Hematopoietic multipotent progenitor cell treated with erythropoietin and hydrocortisone succinate and interleukin-3 and kit ligand, for 4 days (in vitro differentiated cells): ENCODE measurements at places on chromosomes 1 and 21.

GRCh38 chr1:39575191-39576015 is 1.2 kb downstream of the PABPC4 start:
- peak; percentile 81 for DNase-seq

DNA sequence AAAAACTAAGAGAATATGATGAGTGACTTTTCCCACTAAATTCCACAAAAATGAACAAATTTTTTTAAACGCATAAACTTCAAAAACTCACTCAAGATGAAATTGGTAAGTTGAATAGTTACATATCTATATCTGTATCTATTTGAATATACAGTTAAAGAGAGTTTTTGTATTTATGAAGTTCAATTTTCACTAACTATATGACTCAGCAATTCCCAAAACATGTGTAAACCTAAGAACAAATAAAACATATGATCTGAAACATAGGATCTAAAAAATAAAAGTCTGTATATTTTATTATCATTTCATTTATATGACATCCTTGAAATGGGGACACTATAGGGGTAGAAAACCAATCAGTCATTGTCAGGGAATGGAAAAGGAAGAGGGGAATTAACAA is 105.7 kb upstream of the SNX7 start:
- DNase-seq = no peak

DNA sequence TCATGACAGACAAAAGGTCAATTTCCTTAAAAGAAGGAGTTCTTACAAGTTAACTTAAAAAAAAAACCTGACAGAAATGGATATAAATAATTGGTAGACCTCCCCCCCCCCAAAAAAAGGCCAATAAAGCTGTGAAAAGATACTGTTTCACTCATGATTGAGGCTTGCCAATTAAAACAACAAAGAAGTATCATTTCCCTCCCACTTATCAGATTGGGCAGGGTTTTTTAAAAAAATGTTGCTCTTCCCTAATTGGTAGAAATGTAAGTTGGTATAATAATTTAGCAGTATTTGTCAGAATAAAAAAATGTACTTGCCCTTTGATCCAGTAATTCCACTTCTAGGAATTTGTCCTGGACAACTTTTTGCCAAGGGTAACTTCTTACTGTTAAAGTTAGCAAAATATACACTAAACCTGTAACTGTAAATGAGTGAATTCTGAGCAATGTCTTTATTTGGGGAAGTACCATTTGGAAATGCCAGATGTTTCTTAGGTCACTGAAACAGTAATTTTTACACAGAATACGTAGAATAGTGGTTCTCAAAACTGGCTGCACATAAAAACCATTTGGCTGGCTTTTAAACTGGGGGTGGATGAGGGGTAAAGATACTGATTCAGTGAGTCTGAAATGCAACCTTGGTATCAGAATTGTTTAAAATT is 17.5 kb downstream of the RNF2 start:
- DNase-seq = peak; percentile 52

DNA sequence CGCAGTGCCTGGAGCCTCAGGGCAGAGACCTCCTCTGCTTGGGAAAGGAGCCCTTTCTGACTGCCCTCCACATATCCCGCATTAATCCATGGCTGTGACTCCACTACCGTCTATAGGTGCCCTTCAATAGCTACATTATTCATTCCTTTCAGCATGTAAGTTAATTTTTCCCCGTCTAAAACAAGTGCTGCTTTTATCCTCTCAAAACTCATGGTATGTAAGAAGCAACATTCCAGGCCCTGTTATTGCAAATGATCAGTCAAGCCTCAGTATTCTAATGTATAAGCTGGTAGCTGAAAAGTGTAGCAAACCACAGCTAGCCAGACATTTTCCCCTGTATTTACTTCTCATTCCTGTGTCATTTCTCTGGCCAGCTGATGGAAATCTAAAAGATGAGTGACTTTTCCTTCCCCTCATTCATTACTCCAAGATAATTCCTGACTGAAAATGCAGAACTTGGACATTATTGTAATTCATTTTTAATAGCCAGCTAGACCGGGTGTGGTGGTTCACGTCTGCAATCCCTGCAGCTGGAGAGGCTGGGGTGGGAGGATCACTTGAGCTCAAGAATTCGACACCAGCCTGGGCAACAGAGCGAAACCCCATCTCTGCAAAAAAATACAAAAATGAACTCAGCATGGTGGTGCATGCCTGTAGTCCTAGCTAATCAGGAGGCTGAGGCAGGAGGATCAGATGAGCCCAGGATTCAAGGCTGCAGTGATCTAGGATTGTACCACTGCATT is 88.5 kb upstream of the SOD1 start:
- DNase-seq = no peak

DNA sequence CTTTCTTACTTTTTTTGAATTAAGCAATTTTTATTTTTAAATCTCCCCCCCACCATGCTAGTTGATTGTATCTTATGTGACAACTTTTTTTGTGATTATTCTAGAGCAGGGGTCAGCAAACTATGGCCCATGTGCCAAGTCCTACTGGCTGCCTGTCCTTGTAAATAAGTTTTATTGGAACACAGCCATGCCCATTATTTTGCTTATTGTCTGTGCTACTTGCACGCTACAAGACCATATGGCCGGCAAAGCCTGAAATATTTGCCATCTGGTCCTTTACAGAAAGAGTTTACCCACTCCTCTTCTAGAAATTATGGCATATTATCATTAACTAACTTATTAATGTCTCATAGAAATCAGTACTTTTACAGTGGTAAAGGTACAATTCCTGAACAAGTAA is 51.7 kb downstream of the AK5 start:
- no peak for DNase-seq

DNA sequence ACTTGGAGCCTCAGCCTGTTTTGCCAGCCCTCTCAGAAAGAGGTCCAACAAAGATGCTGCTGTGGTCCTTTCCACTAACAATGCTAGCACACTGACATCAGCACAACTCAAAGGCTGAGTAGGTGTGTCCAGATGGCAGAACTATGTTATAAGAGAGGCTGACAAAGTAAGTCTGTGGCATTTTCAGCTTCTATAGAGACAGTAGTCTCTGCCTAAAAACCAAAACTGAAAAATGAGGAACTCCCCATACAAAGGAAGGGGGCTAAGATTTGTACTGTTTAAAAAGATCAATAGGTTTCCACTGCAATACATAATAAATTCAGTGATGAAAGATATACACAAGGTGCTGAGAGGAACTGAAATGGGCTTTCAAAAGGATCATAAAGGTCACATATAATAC is 12.3 kb downstream of the ERO1B start:
- DNase-seq = no peak
